Activated gamma-delta T cell treated with anti-CD3 and anti-CD28 coated beads, Interleukin-2, amount 50 U/mL, for 16 hours (primary cell): ENCODE measurements at places on chromosomes 6 and 20.

- no peak for DNase-seq
These were observed 48.1 kb downstream of the CHMP4B start for GRCh38 chr20:33859157-33859695.

- DNase-seq, result no peak
These were observed 63.0 kb downstream of the HUS1B start for GRCh38 chr6:593907-594212.

DNA sequence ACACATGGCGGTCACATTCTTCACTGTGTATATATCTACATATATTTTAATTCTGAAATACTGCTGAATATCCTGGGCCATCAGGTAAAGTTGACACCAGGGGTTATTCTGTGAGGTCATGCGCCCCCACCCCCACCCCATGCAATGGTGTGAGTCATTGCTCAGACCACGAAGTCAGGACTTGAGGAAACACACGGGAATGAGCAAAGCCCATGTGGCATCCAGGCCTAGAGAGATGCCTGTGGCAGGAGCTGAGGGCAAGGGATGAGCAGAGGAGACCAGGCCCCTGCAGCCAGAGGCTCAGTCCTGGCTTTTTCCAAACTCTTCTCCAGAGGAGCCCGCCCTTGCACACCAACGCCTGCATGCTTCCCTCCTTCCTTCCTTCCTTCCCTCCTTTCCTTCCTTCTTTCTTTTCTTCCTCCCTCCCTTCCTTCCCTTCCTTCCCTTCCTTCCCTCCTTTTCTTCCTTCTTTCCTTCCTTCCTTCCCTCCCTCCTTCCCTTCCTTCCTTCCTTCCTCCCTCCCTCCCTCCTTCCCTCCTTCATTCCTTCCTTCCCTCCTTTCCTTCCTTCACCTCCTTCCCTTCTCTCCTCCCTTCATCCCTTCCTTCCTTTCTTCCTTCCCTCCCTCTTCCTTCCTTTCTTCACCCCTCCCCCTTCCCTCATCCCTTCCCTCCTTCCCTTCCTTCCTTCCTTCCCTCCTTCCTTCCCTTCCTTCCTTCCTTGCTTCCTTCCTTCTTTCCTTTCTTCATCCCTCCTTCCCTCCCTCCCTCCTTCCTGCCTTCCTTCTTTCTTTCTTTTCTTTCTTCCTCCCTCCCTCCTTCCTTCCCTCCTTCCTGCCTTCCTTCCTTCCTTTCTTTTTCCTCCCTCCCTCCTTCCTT is 72.0 kb upstream of the INSM1 start:
- no peak for DNase-seq

DNA sequence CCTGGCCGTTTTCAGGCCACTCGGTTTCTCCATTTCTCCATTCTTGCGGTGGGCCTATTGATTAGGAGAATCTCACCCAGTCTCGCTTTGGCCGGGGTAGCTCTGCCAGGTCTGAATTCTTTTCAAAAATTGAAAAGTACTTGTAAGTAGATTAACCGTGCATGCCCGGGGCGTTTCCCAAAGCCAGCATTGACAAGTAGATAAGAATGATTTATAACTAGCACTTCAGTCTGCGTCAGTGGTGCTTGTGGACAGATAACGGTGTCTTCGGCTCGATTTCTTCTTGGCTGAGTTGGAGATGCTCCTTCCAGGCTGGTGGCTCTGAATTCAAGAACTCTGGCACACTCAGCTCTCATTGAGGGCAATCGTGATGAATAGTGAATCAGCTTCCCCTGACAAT is 29.0 kb downstream of the SLC24A3 start:
- no peak for DNase-seq

DNA sequence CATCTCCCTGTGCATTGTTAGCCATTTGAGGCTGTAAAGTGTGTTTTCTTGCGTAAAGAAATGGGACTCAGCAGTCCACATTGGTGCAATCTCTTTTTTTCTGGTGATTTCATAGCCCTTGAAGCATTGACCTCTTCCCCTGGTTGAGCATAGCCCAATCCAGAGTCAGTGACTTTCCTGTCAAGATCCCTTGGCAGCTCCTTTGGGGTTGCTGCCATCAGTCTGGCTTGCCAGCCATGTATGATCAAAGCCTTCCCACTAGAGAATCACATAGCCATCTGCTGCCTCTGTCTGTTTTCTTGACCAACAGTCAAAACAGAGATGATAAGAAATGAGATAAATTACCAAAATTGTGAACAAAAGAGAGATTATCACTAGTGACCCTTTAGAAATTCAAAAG is 19.6 kb downstream of the HLA-A start:
- DNase-seq, result no peak

DNA sequence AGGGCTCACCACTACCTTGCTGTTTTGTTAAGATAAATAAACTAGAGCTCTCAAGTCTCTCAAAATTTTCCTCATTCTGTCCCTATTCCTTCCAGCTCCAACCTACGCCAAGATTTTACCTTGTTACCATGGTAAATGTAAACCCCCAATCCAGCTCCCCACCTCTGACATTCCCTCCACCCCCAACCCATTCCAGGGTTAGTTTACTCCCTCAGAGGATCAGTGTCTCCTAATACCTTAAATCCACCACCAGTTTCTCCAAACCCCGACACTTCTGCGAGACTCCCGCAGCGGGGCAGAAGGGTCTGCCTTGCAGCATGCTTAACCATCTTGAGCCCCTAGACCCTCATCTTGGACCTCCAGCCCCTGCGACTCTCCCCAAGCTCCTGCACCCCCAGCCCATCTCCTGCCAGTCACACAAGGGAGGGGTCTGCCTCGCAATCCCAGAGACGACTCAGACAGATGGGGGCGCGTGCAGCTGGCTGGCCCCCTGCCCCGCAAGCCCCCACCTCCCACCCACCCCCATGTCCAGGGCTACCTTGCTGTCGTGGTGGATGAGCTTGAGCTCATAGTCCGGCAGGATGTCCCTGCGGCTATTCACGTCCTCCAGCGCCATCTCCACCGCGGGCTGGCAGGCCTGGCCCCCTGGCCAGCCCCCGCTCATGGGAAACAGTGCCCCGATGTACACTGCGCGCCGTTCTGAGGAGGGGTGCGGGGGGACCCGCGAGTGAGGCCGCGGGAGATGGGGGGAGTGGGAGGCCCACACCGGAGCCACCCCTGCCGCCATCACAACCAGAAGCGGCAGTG is 5.8 kb downstream of the GABBR1 start:
- no peak for DNase-seq

- DNase-seq, result no peak
These were observed 134.2 kb downstream of the CEP57L1 start for GRCh38 chr6:109229536-109229935.

DNA sequence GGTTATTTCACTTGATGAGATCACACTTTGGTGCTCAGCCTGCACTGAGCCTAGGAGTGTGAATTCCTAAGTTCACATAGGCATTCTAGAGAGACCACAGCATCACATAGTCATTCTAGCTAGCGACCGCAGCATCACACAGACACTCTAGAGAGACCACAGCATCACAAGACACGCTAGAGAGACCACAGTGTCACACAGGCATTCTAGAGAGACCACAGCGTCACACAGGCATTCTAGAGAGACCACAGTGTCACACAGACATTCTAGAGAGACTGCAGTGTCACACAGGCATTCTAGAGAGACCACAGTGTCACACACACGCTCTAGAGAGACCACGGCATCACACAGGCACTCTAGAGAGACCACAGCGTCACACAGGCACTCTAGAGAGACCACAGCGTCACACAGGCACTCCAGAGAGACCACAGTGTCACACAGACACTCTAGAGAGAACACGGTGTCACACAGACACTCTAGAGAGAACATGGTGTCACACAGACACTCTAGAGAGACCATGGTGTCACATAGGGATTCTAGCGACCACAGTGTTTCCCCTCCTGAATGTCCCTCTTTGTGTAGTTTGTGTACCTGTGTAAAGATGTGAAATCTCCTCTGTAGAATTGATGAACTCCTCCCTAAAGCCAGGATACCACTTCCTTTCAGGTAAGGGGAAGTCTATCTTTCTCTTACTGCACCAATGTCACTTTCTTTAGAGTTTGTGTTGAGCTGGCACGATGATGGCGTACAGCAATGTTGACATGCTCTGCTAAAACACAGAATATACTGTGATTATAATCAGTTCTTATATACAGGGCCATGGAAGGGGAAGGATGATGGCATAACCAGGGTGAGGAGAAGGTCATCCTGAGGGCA is 169.4 kb downstream of the ZDHHC14 start:
- peak; percentile 16 for DNase-seq

GRCh38 chr6:35522660-35523658 is 10.3 kb upstream of the TULP1 start:
- DNase-seq, result peak; percentile 68

- DNase-seq, result no peak
These were observed 67.5 kb downstream of the CAP2 start for GRCh38 chr6:17460862-17461261.

GRCh38 chr6:134098276-134098675 is 45.9 kb upstream of the SLC2A12 start:
- DNase-seq, result no peak

- DNase-seq, result no peak
These were observed 24.2 kb upstream of the SNX9 start for GRCh38 chr6:157798851-157799250.

DNA sequence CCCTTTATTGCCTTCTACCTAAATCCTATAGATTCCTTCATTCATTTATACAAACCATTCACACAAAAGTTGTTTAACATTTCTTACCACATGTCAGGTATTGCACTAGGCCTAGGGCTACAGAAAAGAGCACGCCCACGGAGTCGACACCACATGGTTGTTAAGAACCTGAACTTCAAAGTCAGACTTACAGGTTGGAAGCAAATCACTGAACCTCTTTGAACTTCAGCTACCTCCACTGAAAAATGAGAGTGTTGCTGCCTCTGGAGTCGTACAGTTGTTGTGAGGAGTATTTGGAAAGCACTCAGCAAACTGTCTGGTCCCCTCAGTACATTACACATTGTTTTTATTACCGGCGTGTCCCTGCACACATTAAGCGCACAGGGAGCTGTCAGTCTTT is 3.3 kb upstream of the SLPI start:
- DNase-seq, result no peak

GRCh38 chr6:67640484-67640883 is 994.6 kb upstream of the ADGRB3 start:
- DNase-seq, result no peak

GRCh38 chr20:14295238-14295637 is 42.2 kb downstream of the FLRT3 start:
- DNase-seq, result no peak

- DNase-seq, result no peak
These were observed 16.7 kb downstream of the TRMT11 start for GRCh38 chr6:126002755-126003679.

GRCh38 chr6:24385536-24386269 is 17.0 kb upstream of the MRS2 start:
- no peak for DNase-seq

DNA sequence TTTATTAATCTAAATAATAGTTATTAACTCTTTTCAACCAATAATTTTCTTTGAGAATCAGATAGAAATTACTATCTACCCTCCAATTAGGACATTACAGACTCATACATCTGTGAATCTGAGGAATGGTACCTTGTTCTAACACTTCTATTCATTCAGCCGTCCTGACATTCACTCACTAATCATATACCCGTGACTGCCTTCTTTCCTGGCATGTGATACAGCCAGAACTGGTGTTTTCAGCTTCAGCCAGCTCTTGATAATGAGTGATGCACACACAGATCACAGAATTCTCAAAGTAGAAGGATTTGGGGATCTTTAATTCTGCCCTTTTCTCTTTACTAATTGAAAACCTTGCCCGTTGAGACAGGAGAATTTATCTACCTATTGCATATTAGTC is 499.9 kb downstream of the UTRN start:
- no peak for DNase-seq

- DNase-seq, result no peak
These were observed 32.1 kb downstream of the FNDC1 start for GRCh38 chr6:159201336-159201735.

DNA sequence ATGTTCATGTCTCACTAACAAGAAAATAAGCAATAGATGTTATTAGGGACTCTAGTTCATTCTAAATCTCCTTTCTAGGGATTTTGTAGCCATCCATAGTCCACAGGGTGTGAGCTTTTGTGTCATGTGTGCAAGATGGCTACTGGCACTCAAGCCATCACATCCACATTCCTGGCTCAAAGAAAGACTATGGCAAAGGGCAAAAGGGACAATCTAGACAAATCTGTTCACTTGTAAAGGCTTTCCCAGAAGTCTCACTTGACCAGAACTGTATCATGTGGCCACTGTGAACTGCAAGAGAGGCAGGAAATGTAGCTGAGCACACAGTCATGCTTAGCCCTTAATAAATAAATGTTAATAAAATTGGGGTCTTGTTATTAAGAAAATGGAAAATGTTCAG is 212.6 kb upstream of the EXOC2 start:
- DNase-seq, result no peak

DNA sequence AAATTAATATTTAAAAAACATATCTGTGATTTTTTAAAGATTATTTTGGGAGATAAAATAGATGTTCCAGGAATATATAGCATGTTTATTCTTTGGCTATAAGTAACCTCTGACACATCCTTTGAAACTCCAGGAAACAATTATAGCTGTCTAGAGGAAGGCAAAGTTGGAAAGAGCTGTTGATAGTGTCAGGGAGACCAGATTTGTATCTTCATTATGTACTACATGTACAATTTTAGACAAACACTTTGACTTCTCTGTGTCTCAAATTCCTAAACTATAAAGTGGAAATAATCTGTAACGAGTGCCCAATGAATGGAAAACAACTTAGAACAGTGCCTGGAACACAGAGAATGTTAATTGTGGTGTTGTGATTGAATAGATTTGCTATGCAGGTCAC is 25.6 kb upstream of the ADGRG6 start:
- DNase-seq, result no peak

- DNase-seq, result no peak
These were observed 147.9 kb downstream of the TPBG start for GRCh38 chr6:82511546-82511945.

- DNase-seq, result no peak
These were observed 585.7 kb downstream of the TENT5A start for GRCh38 chr6:81166770-81167169.

DNA sequence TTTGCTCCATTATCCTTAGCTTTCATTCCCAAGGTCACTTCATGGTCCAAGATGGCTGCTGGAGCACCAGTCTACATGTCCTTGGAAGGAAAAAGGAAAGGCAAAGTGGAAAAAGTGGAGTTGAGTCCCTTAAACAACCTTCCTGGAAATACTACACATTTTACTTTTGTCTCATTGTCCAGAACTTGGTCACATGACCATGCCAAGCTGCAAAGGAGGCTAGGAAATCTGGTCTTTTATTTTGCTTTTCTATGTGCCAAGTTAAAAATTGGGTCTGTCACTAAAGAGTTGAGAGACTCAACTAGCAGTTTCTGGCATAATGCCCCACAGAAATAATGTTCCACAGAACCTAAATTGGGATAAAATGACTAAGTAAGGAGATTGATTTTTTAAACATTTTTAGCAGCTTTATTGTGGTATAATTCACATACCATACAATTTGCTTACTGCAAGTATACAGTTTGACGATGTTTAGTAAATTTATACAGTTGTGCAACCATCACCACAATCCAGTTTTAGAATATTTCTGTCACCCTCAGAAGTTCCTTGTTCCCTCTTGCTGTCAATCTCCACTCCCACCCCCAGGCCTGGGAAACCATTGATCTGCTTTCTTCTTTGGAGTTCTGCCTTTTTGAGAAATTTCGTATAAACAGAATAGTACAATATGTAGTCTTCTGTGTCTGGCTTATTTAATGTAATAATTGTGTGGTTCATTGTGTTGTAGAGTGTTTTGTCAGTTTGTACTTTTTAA is 5.6 kb upstream of the CHD6 start:
- DNase-seq, result no peak

- DNase-seq, result no peak
These were observed 464.3 kb upstream of the FLRT3 start for GRCh38 chr20:14801591-14802325.

- DNase-seq, result no peak
These were observed 14.0 kb downstream of the CST3 start for GRCh38 chr20:23623666-23624323.
